Chondrocyte (in vitro differentiated cells): ENCODE measurements at places on chromosomes 12 and 14. TPM values are rescaled to one million over a fixed set of nuclear protein-coding genes. Genes with fewer than 3 reads are reported as not detected.

The CELA1 gene
- not detected in 3 replicates for total RNA-seq

The POTEG gene
- not detected in 3 replicates for total RNA-seq

The SMIM41 gene
- not detected in 3 replicates for total RNA-seq

GRCh38 chr14:96407935-96408570 lies 16.1 kb downstream of the AK7 start:
- DNase-seq: no peak

- no peak for DNase-seq
Measured at GRCh38 chr14:68133856-68134255, 314.3 kb downstream of the RAD51B start.

GRCh38 chr12:26524862-26525465 lies 308.0 kb downstream of the ITPR2 start:
- DNase-seq: no peak

- no peak for DNase-seq
Measured at GRCh38 chr12:126781593-126781992, 1485.4 kb upstream of the TMEM132C start.

DNA sequence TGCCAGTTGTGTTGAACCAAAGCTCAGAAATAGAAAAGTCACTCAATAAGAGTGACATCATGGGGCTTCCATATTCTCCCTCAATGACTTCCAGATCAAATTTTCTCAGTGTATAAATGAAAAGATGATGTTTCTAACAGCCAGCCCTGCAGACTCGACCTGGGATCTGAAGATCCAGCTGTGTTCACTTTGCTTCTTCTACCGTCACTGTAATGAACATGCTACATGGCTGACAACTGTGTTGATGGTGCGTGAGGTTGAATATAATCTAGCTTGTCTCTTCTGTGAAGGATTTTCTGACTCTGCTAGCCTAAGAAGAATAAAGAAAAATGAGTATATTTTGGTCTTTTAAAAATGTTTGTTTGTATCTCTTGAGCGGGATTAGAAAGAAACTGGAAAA lies 577.8 kb downstream of the ETNK1 start:
- DNase-seq: no peak

DNA sequence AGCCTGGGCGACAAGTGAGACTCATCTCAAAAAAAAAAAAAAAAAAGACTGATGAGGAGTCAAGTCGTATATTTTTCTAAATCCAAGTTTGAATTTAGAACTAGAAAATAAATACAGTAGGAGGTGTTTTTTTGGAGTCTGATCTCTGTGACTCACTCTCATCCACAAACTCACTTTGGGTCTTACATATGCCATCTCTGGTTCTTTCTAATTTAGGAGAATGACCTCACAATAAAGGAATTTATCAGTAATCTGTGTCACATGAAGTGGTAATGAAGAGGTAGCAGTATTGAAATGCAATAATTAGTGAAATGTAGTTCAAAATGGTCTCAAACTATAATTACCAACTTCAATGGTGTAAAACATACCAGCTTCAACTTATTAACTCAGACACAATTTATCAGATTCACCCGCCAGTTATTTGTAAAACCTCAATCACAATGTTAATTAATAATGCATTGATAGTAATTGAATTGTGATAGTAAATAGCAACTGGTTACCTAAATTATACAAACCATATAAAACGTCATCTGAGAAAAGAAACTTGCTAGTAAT lies 4.4 kb upstream of the CFL2 start:
- no peak for DNase-seq

GRCh38 chr14:37083599-37083998 lies 88.8 kb downstream of the SLC25A21 start:
- DNase-seq: no peak

GRCh38 chr14:54490445-54491175 lies 1.8 kb upstream of the GMFB start:
- no peak for DNase-seq

DNA sequence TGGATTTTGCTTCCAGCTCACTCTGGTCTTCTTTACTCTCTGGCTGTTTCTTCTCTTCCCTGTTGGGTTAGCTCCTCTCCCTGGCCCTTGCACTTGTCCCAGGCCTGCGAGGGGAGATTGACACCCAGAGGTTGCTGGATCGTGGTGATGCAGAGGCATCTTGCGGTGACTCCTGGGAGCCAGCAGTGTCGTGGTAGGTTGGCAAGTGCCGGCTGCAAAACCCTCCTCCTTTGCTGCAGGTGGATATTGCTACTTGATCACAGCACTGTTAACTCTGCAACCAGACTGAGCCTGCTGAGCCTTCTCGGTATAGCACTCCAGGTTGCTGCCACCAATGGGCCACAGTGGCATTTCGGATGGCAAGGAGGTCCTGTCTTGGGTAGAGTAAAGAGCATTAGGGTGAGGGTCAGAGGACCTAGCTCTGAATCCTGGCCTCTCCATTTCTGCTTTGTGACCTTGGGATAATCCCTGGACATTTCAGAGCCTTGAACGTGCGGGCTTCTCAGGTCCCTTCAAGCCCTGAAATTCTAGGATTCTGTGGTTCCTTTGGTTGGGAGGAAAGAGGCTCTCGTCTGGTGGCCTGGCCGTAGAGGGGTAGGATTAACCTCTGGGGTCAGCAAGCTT lies 87.4 kb downstream of the TSPAN9 start:
- no peak for DNase-seq

DNA sequence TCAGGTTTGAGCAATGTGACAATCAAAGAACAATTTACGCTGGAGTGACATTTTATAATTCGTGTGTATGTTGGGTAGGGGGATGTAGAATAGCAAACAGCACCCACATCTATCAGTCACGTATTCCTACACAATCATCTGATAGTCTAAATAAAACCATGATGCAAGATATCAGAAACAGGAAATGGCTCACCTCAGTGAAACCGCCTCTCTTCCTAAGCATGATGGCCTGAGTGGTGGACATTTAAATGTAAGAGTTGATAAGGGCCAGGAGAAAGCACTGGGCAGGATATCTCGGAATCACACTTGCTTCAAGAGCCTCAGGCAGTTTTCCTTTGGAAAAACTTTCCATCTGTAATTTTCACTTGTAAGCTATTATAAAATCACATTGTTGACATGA lies 128.2 kb downstream of the GRIP1 start:
- DNase-seq: no peak

The STXBP6 gene
- total RNA-seq: 1.7 to 11.5 TPM (median 1.8 TPM) in 3 replicates

GRCh38 chr12:109592905-109593272 lies 19.3 kb downstream of the MVK start:
- DNase-seq: no peak

DNA sequence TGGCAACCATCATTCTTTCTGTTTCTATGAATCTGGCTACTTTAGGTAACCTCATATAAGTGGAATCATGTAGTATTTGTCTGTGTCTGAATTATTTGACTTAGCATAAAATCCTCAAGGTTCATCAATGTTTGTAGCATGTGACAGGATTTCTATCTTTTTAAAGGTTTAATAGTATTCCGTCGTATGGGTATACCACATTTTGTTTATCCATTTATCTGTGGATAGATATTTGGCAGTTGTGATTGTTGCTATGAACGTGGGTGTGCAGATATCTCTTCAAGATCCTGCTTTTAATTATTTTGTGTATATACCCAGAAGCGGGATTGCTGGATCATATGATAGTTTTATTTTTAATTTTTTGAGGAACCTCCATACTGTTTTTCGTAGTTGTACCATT lies 421.7 kb downstream of the PCNX1 start:
- no peak for DNase-seq

GRCh38 chr12:2061402-2061801 lies 8.6 kb downstream of the CACNA1C start:
- no peak for DNase-seq

DNA sequence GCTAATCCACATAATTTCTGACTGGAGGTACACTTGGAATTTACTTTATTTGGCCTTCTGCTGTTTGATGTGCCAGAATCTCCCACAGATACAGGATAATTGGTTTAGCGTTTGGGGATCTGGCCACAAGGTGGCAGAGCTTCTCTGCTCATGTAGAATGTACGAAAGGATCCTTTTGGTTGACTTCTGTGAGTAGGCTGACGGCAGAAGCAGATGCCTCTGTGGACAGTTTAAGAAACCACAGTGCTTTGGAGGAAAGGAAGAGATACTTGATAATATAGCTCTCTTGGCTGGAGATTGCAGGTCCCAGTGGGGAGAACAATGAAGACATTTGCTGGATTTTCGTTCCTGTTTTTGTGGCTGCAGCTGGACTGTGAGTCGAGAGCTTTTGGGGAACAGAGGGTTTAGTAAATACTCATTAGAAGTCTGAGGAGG lies 75.3 kb upstream of the OR4E1 start:
- DNase-seq: no peak

DNA sequence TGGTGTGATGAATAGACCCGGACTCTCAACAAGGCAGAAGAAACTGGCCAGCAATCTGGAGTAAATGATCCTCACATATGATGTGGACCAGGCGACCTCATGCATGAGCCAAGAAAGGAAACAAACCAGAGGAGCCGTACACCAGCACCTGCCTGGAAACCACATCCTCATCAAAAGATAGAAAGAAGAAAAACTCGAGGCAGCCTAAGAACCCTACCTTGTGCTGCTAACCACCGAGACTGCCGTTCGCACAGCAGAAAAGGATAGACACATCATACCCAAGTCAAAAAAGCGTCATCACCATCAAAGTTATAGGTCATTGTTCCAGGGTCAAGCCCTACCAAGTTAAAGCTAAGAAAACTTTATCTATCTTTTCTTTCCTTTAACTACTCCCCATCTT lies 66.7 kb downstream of the RESF1 start:
- no peak for DNase-seq

The NID2 gene
- total RNA-seq: 49.4 to 67.8 TPM (median 51.6 TPM) in 3 replicates

DNA sequence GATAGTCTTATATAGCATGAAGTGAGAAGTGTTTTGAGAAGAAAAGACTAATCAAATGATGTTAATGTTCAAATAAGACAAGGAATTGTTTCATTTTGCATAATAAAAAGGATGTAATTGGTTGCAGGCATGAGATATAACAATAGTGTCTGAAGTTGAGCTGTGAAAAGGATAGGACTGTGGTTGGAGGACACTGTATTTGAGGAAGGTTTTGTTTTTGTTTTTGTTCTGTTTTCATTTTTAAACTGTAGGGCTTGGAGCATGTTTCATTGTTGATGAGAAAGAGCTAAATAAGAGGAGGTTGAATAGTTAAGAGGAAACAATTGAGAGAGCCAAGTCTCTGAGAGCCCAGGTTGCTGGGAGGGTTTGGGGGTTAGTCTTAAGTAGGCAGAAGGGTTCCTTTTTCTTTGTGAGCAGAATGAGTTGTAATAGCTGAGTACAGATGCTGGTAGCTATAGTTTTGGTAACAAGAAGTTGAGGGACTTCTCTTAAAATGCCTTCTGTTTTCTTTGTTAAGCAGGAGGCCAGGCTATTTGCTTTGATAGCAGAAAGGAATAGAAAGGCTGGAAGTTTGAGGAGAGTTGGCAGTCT lies 58.4 kb downstream of the CCDC91 start:
- no peak for DNase-seq

GRCh38 chr12:38374751-38375150 lies 58.2 kb downstream of the ALG10B start:
- no peak for DNase-seq

- no peak for DNase-seq
Measured at GRCh38 chr12:54526812-54527630, 22.4 kb upstream of the PDE1B start.

DNA sequence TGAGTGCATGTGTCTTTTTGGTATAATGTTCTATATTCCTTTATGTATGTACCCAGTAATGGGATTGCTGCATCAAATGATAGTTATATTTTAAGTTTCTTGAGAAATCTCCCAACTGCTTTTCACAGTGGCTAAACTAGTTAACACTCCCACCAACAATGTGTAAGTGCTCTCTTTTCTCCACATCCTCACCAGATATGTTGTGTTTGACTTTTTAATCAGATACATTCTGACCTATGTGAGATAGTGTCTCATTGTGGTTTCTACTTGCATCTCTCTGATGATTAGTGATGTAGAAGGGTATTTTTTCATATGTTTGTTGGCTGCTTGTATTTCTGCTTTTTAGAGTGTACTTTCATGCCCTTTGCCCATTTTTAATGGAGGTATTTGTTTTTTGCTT lies 62.8 kb upstream of the ALG10B start:
- DNase-seq: no peak

DNA sequence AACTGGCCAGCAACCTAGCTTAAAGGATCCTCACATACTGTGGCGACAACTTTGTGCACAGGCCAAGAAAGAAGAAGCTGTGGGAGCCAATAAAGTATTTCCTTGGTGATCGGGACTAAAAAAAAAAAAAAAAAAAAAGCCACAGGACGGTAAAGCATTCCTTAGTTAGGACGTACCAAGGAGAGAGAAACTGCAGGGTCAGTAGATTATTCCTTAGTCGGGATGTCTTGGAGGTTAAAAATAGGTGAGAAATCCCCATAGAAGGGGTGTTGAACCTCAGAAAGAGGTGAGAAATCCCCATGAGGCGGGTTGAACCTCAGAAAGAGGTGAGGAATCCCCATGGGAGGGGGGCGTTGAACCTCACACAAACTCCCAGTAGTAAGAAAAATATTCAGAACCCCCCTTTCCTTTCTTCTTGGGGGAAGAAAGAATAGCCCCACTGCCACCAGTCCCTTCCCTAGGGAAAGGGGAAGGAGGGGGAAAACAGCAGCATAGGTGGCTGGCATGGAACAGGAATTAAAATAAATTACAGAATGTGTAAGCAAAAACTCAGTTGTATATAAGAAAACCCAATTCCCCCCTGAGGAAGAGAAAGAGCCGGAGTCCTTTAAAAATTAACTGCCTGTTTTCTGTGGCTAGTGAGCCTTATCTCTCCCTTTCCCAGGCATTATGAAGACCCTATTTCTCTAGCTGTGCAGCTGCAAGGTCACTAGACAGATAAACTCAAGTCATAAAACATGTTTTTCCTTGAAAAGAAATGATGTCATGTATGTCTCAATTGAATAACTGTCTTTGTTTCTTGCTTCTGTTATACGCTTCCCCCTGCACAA lies 26.8 kb downstream of the KLRK1 start:
- DNase-seq: no peak

GRCh38 chr12:65510007-65510406 lies 231.5 kb downstream of the MSRB3 start:
- no peak for DNase-seq

DNA sequence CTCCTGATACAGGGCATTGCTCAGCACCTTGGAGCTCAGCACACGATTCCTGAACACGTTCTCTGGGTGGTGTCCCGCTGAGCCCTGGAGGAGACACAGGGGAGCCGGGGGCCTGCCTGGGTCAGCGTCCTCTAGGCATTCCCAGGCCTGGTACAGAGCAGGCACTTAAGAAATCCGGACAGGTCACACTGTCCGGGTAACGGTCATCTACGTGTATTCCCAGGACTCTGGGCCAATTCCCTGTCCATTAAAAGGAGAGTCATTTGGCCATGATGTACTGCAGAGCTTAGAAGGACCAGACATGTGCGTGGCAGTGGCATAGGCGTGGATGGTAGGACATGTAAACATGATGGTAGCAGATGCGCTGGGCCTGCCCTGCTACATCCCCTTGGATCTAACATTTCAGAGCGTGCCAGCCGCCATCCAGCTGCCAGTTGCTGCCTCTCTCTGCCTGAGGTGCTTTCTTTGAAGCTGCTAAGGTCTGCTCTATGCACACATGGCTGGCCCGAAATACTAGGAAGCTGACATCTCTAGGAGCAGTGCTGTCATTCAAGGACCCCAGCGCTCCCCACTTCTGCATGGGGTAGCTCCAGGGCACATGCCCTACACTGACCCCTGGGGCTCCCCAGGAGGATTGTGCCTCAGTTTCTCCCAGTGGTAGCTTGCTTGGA lies 273.1 kb upstream of the RTL1 start:
- DNase-seq: peak; percentile 50
